ENCODE measurements at places on chromosomes 13 and 19.
A peak's percentile ranks its signal among the peaks of the same experiment; 100 is the strongest.

DNA sequence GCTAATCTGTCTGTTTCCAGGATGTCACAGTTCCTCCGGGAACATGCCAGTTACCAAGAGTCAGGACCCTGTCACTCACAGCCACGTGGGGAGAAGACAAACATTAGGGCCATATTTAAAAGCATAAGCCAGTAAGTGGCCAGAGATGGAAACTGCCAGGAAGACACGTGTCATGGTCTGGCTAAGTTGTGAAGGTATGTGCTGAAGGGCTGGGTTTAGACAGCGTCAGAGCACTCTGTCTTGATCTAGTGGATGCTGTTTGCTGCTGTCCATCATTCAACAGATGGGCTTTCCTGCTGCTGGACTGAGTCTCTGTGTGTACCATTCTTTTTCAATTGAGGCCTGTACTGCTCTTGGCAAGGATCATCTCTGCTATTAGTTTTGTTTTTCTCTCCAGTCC lies 128.6 kb downstream of the HS6ST3 start:
- DNase-seq, result no peak

- peak; percentile 50 for DNase-seq
Observed at GRCh38 chr19:10334588-10335351, 1.4 kb upstream of the RAVER1 start.

DNA sequence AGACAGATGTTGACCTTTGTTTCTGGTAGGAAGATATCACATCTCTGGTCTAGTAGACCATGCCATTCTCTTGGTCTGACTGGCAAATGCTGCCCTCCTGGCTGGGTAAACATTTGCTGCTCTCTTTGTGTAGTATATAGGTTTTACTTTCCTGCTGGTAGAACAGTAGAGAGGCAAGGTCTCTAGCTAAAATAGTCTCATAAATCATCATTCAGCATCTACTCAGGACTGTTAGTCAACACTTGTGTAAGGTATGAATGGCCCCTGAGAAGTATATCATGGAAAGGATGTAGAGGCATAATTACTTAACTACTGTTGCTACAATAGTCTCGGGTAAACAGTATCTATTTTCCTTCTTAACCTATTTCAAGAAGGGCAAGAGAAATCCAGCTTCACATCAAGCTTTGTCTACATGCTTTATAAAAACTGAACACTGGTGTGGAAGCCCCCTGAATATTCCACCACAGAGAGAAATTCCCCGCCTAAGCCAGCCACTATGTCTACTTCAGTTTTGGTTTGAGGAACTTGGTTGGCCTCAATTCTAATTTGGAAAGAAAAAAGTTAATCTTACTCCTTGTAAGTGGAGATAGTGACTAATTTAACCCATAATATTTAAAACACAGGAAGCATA lies 18.4 kb upstream of the MYCBP2 start:
- DNase-seq, result no peak

DNA sequence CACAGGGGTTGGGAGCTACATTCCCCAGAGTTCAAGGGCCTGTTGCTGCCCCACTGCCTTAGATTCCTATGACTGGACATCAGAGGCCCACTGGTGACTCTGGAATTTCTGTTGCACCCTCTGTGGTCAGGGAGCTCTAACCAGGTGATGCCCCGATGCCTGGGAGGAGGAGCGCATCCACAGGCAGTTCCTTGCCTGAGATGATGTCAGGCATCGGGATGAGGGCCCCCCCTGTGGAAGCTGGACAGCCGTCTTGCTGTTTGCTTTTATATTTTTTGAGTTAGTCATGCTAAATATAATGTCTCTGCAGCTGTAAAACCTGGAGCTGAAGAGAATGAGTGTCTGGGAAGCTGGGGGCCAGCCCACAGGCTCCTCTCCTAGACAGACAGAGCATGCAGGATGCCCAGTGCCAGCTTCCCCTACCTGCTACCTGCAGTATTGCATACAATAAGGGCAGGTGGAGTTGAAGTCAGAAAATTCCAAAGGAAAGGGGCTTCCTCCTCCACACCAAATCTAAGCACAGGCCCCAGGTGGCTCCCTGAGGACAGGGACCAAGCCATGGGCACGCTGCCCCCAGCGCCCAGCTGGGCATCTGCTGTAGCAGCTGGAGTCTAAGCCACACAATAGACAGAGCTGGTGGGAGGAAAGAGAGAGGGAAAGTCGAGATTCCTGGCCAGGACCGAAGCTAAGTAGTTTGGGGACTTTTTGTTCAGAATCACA lies 16.2 kb downstream of the COL4A2 start:
- DNase-seq, result no peak

- DNase-seq, result no peak
Observed at GRCh38 chr13:30535046-30535445, 69.3 kb upstream of the HMGB1 start.

GRCh38 chr13:44879452-44880058 lies 109.7 kb downstream of the NUFIP1 start:
- peak; percentile 23 for DNase-seq

GRCh38 chr19:30935146-30935545 lies 414.1 kb downstream of the TSHZ3 start:
- no peak for DNase-seq

- DNase-seq, result no peak
Observed at GRCh38 chr19:10189616-10190015, 5.1 kb downstream of the DNMT1 start.

- DNase-seq, result no peak
Observed at GRCh38 chr13:44191504-44192171, 182.0 kb upstream of the SERP2 start.

- no peak for DNase-seq
Observed at GRCh38 chr13:72181661-72182060, 314.7 kb upstream of the DACH1 start.

DNA sequence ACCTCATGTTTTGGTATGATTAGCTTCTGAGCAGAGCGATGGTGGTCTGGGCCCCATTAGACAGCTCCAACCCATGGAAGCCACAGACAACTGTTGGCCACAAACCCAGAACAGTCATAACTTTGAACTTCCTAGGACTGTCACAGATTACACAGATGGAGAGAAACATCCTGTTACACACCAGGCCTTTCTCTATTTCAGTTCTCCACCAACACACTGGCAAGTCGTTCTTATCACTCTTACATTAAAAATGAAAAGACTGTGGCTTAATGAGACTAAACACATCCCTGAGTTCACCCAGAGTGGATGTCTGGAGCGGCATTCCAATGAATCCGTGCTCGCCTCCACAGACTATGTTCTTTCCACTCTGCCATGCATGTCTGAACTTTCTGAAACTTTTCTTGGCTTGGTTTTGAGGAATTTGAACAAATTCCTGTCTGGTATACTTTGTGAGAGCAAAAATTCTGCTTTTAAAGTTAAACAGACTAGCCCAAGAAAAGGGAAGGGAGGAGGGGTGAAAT lies 109.1 kb downstream of the NALCN start:
- peak; percentile 91 for DNase-seq

- DNase-seq, result no peak
Observed at GRCh38 chr19:54333586-54334298, 5.2 kb downstream of the LILRA4 start.

GRCh38 chr19:32317086-32317485 lies 28.3 kb upstream of the ZNF507 start:
- no peak for DNase-seq

DNA sequence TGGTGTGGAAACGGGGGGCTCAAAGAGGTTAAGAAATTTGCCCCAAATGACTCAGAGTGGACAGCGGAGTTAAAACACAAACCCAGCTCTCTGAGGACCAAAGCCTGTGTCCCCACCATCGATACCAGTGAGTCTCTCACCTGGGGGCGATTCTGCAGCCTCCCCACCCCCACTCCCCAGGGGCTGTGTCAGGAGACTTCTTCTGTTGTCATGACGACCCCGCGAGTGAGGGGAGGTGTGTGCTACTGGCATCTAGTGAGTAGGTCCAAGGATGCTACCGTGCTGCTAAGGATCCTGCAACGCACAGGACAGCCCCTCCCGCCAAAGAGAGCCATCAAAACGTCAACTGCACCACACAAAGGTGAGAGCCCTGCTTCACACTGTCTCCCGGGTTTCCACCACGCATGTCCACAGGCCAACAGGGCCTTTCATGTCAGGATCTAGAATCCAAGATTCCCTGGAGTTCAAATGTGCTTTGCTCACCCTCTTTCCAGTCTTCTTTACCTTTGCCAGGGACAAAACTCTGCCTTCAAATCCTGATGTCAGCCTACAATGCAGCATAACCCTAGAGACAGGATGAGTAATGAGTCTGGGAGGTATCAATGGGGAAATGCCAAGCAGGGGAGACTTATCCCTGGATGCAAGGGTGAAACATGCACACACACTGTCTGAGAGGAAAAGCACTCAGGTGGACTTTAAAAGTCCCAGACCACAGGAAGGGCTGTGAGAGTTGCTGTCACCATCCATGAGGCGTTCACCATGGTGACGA lies 3.9 kb downstream of the RANBP3 start:
- DNase-seq, result no peak

GRCh38 chr19:16943942-16944625 lies 55.3 kb downstream of the F2RL3 start:
- no peak for DNase-seq

DNA sequence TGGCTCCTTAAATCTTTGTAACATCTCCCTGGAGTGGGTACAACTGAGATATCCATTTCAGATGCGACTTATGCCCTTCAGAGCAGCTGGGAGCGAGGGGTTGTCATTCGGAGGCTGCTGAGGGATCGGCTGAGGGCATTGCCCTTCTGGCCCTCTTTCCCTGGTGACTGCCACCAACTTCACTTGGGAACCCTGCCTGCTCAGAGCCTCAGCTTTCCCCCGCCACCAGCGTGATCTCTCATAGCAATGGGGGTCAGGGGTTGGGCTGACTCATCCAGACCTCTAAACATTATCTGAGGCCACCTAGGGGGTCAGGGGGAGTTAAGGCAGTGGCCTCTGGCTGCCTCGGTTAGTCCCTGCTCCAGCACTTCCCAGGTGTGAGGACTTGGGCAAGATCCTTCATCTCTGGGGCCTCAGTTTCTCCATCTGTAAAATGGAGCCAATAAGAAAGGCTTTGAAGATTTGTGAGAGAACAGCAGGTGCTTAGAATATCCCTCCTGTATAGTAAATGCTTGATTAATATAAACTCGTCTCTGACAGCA lies 1.1 kb downstream of the PRX start:
- no peak for DNase-seq

DNA sequence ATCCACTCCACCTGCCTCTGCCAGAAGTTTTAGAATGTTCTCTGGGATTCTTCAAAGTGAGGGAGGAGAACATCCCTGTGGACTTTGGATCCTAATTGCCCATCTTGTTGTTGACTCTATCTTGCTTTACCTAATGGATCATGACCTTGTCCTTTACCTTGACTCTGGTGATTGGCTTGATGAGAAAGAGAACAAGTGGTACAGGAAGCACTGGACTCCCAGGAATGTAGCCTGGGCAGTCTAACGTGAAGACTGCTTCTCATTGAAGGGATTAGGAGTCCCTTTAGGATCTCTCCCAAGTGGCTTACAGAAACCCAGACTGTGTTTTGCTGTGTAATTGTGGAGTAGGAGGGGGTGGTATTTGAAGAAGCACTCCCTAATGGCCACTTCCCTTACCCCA lies 63.9 kb downstream of the SLC10A2 start:
- DNase-seq, result no peak

GRCh38 chr19:9724157-9724556 lies 44.4 kb downstream of the ZNF846 start:
- no peak for DNase-seq

DNA sequence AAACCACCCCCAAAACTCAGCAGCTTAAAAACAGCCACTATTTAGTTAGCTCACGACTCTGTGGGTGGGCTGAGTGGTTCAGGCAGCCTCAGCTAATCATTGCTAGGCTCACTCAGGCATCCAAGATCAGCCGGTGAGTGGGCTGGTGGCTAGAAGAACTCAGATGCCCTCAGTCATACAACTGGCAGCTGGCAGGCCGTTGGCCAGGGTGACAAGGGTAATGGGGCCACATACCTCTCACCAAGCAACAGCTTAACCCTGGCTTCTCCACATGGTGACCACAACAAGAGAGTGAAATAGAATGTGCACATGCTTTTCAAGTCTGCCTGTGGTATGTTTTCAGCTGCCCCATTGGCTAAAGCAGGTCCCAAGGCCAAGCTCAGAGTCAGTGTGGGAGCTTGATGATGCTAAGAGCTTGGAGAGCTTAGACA lies 435.4 kb upstream of the TSHZ3 start:
- DNase-seq, result no peak

GRCh38 chr19:4676955-4677731 lies 7.0 kb upstream of the MYDGF start:
- DNase-seq, result no peak

GRCh38 chr19:10655457-10656312 lies 1.5 kb downstream of the ILF3 start:
- no peak for DNase-seq

GRCh38 chr13:63351533-63351932 lies 1935.9 kb upstream of the PCDH20 start:
- no peak for DNase-seq

- DNase-seq, result no peak
Observed at GRCh38 chr13:73480779-73481559, 422.2 kb downstream of the KLF5 start.

DNA sequence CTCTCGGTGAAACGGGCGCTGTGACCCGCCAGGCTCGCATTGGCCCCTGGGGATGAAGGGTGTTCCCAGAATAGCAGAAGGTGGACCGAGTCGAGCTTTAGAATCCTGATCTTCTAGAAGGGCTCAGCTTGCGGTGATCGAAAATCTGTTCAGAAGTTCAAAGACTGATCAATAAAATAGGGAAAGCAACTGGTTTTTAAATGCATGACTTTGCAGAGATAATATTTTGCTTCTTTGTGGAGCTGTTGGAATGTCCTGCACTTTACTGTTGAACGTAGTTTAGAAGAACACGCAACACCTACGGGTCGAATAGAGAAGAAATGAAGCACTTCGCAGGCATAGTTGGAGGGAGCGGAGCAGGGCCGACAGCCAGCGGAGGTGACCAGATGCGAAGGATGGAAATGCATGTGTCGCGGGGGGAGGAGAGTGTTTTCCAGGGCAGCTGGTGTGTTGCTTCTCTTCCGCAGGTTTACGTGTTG lies 766 bp downstream of the CEBPG start:
- no peak for DNase-seq

GRCh38 chr13:24649688-24650043 lies 30.5 kb upstream of the ATP12A start:
- DNase-seq, result no peak

DNA sequence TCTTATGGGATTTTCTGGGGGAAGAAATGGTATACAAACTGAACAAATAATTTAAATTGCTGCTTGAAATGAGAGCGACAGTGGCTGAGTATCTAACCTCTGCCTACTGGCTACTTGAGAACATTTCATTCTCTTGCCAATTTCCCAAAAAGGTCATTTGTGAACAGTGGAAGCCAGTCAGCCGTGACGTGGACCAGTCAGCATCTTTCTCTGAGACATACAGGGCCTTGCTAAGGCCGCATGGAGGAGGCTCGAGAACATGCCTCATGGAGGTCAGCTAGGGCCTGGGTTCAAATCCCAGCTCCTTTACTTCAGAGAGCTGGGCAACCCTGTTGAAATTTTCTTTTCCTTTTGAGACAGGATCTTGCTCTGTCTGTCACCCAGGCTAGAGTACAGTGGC lies 20.3 kb downstream of the ZC3H4 start:
- DNase-seq, result no peak
